ENCODE measurements at places on chromosomes 5 and 9.
A peak's percentile ranks its signal among the peaks of the same experiment; 100 is the strongest.

GRCh38 chr5:57414191-57414590 is 68.4 kb downstream of the ACTBL2 start:
- DNase-seq = no peak

GRCh38 chr9:130906735-130907416 is 10.3 kb upstream of the QRFP start:
- no peak for DNase-seq

DNA sequence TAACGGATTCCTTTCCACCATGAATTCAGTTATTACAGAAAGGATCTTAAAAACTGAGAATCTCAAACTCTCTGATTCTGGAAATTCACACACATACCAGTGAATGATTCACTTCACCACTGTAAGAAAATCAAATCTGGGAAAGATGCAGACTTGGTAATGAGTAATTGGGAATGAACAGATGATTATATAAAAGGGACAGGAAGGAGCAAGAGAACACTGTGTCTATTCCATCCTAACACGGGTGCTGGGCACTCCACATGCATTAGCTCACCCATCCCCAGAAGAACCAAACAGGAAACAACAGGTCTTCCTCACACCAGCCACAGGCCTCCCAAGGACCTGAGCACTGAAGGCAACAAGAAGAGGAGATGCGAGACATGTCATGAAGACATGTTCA is 74.8 kb upstream of the ZNF622 start:
- DNase-seq = no peak

GRCh38 chr5:61177716-61178115 is 15.4 kb upstream of the SMIM15 start:
- DNase-seq = no peak

DNA sequence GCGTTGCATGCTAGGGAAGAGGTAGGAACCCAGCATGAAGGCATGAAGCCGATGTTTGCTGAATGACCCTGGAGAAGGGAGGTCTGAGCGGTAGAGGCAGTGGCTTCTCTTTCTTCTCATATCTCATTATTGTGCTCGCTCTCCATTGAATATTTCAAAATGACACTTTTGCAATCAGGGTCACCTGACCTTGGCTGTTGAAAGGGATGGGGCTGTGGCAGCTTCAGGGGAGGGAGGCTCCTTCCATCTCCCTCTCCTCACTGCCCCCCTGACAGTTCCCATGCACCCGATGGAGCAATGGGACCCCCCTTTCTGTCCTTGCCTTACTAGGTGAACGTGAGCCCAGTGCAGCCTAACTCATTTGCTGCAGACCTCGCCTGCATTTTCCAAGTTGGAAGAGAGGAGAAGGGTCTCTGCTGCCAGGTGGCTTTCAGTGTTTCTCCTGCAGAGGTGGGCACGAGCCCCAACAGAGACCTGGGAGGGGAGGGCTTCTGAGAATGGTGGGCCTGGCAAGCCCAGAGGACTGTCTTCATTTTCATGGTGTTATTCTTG is 17.9 kb downstream of the STC2 start:
- no peak for DNase-seq

GRCh38 chr9:109335121-109335520 is 14.3 kb upstream of the EPB41L4B start:
- DNase-seq = no peak

DNA sequence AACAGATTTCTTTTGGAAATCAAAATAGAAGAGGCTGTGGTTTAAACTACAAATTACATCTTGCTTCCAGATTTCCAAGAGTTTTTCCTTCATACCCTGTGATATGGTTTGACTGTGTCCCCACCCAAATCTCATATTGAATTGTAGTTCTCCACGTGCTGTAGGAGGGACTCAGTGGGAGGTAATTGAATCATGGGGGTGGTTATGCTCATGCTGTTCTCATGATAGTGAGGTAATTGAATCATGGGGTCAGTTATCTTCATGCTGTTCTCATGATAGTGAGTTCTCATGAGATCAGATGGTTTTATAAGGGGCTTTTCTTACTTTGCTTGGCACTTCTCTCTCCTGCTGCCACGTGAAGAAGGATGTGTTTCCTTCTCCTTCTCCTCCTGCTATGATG is 687.0 kb upstream of the ZNF608 start:
- DNase-seq = no peak

DNA sequence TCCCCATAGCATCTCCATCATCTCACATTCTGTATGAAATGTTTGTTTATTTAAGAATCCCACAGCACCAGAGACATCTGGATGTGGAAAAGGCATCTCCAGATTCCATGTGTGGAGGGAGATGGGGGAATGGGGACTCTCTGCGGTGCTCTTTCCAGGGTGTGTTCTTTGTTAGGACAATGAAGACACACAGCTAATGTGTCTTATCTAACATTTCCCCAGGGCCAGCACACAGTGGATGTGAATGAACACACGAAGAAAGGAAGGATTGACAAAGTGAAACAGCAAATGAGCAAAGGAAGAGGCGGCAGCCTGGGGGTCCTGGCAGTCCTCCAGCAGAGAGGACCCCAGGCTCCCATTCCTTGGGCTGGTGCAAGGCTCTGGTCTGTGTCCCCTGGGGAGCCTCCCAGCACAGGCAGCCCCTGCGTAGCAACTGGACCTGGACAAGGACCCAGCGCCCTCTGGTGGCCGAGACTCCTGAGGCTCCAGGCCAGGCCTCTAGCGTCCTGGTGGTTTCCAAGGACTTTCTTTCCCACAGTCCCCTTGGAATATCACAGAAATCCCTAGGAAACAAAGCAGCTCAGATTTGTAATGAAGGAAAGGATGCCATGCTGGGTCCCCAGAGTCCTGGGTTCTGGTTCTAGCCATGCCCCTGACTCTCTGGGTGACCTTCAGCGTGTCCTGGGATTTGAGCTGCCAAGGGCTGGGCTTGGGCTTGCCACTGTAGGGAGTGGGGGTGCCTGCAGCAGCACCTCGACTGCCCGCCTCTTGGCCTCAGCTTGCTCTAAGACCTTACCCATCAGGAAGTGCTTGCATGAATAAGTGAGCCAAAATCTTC is 3.5 kb upstream of the PDLIM7 start:
- DNase-seq = peak; percentile 92

GRCh38 chr9:87109231-87109631 is 161.9 kb upstream of the GAS1 start:
- no peak for DNase-seq

- DNase-seq = peak; percentile 60
These were observed 157.3 kb downstream of the ADAMTS12 start for GRCh38 chr5:33734537-33734936.

- peak; percentile 60 for DNase-seq
These were observed 587 bp downstream of the MIER3 start for GRCh38 chr5:56951126-56951945.

DNA sequence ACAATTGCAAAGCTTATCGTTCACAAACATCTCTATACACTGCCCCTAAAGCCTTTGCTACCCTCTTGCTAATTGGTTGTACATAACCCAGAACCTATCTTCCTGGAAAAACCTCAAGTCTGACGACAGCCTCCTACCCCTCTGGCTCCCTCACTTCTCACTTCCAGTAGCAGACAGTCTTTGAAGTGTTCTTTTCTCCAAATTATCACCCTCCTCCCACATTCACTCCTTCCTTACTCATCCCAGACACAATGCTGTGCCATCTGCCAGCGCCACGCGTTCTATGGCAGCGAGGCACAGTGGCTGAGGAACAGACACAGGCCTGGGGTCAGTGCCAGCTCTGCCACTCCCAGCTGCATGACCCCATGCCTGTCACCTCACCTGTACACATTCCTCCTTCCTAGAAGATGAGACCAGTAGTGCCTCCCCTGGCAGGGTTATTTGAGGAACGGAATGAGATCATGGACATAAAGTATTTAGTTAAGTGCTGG is 27.7 kb downstream of the CLTA start:
- DNase-seq = no peak

DNA sequence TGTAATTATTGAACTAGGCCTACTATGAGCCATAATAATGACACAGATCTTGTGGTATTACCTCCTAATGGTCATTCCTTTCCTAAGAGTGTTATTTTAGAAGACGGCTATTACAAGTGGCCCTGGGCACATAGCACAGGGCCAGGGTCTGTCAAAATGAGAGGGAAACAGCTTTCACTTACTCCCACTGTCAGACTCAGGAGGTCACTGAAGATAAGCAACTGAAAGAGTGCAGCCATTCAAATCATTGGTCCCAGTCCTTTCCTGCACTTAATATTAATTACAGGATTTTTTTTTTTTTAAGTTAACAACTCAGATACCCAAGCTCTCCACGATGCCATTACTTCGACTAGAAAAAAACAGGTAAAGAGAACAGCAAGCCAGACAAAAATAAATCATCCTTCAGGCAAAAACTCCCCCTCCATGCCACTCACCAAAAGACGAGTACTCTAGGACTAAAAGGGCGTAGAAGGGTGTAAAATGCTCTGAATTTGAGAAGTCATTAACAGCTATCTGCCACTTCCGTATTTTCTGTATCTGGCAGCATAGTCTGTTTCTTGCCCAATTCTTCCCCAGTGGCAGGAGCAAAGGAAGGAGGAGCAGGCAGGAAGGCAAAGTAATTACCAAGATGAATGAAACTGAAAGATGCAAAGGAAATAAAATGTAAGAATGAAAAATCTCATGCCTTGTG is 87.4 kb downstream of the ZNF608 start:
- DNase-seq = no peak

DNA sequence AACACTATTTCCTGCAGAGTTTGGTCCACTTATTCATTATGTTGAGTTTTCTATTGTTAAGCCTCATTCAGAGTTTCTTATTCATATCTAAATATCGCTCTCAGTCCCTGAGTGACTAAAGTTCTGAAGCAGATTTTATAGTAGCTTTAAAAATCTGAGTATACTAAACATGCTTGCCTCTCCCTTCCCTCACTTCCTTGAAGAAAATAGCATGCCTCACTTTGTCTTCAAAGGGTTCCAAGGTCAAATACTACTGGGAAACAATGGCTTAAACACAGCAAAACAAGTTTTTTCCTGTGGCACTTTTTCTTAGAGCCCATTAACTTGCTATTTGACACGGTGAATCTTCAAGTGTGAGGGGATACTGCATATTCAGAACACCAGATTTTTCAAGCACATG is 41.1 kb upstream of the DAB2 start:
- DNase-seq = no peak

DNA sequence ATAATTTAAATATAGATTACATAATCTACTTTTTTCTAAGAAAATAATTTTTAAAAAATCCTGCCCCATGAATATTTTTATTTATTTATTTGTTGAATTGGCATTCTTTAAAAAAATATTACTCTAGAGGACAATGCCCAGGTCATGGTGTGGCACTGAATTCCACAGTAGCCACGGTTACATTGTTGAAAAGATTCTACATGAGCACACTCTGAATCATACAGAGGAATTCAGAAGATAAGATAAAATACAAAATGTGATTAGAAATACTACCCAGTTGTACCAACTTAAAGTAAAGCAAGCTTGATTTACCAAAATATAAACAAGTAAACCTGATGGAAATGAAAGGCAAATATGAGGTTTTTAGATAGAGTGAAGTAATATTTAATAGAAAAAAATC is 183.7 kb downstream of the HCN1 start:
- no peak for DNase-seq

- no peak for DNase-seq
These were observed 174.9 kb upstream of the HMHB1 start for GRCh38 chr5:143636931-143637528.

GRCh38 chr9:85554349-85554748 is 187.4 kb downstream of the AGTPBP1 start:
- no peak for DNase-seq

DNA sequence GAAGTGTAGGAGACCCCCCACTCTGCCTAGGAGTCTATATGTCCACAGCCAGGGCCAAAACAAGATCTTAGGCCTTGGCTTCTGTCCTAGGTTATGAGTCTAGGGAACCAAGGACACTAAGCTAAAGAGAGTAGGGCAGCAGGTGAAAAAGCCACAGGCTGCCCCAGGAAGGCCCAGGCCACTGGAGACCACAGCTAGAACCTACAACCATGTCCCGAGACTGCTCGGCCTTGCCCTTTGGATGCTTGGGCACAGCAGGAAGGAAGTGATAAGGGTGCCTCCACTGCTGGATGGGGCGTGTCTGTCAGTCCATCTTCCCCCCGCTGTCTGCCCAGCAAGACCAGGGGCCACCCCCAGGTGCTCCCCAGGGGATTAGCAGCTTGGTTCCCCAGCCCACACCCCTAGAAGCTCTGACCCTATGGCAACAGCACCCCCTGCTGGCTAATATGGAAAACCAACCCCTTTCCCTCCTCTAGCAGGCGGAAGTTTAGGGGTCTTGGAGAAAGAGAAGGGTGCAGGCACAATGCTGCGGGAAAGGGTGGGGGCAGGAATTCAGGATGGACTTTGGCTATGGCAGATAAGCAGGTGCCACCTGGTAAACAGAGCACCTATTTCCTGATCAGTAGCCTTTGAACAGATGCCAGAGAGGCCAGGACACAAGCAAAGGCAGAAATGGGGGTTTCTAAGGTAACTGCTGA is 10.5 kb upstream of the IRF1 start:
- DNase-seq = no peak

- no peak for DNase-seq
These were observed 126.4 kb upstream of the ZNF366 start for GRCh38 chr5:72633649-72634048.

DNA sequence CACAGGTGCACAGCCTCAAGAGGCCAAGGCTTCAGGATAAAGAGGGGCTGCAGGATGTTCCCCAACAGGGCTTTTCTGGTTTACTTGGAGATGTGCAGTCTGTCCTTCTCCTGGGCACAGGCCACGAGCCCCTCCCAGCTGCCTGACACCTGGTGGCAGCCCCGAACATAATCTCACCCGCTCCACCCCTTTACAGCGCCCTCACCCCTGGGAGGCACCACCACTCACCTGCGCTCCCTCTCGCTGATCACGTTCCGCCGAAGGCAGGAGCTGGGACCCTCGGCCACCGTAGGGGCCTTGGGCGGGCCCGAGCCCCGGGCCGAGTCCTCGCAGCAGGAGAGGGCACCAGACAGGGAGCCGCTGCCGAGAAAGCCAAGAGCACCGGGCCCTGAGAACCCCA is 514 bp downstream of the SOHLH1 start:
- no peak for DNase-seq

DNA sequence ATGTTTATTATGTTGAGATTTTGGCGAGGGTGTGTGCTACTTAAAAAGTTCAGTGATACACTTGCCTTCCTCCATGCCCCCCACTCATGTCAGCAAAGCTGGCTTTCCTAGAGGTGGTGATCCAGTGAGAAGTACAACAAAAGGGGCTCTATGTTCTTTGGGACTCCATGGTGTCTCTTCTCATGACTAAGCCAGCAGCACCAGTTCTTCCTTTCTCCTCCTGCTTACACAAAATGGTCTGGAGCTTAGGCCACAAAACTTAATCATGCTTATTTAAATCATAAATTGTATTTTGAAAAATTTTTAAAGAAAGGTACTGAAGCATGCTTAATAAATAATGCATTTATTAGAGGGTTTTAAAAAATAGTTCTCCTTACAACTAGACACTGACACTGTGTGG is 22.4 kb downstream of the MOCS2 start:
- no peak for DNase-seq

DNA sequence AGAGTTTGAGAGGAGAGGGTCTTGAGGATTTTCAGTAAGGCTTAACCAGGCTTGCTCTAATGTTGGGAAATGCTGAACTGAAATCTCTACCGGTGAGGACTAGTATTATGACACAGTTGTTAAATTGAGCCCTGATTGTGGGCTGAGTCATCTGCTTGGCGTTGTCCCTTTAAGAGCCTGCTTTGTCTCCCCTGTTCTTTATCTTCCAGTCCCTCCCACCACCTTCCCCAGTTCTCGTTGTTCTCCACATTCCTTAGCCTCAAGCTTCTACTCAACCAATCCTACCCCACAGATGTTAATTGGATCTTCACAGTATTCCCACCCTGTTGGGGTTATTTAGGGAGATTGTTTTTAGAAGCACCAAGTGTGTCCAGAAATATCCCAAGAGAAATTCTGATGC is 57.6 kb downstream of the ANKRD55 start:
- DNase-seq = no peak

- no peak for DNase-seq
These were observed 1.9 kb upstream of the CLTB start for GRCh38 chr5:176418251-176418650.

All from right forelimb (tissue), 1 donor.